ENCODE measurements at places on chromosomes 2 and 18.

GRCh38 chr2:149586063-149586462, 1.5 kb downstream of the MMADHC start:
- DNase-seq: peak; percentile 47

DNA sequence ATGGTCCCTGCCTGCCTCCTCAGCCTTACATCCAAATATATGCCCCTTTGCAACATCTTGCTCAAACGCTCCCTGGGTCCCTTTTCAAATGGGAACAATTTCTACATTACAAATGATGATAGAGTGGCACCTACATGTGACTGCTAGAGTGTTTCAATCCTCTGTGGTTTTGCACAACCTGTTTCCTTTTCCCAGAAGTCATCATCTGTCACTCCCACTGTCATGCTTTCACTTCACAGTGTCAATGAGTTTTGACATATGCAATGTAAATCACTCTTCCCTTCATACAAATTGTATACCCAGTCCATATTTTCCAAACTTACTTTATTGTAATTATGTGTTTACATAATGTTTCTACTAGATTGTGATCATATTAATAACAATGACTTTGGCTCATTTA, 887.3 kb downstream of the TDRD15 start:
- DNase-seq: no peak

GRCh38 chr2:214410128-214410775, 602 bp upstream of the VWC2L start:
- no peak for DNase-seq

DNA sequence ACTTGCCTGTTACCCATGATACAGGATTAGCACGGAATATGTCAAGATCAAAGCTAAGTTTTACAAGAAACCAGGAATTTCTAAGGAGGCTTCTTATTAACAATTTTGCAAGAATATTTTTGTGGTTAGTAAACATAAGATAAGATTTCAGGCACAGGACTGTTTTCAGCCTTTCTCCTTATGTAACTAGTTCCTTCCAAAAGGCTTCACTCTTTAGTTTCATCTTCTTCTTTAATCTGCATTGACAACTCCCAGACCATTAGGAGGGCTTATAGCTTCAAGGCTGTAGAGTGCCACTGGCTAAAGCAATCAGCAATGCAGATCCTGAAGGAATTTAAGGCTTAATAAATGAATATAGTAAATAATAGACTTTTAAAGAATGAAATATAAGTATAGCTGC, 29.3 kb downstream of the SLC14A1 start:
- no peak for DNase-seq

- DNase-seq: no peak
Observed at GRCh38 chr2:38960609-38961320, 71.1 kb downstream of the ARHGEF33 start.

- DNase-seq: no peak
Observed at GRCh38 chr2:238581126-238581525, 154.4 kb downstream of the ASB1 start.

GRCh38 chr18:8307960-8308359, 301.3 kb upstream of the RAB12 start:
- DNase-seq: no peak

GRCh38 chr2:43075054-43075593, 151.3 kb downstream of the ZFP36L2 start:
- DNase-seq: no peak

DNA sequence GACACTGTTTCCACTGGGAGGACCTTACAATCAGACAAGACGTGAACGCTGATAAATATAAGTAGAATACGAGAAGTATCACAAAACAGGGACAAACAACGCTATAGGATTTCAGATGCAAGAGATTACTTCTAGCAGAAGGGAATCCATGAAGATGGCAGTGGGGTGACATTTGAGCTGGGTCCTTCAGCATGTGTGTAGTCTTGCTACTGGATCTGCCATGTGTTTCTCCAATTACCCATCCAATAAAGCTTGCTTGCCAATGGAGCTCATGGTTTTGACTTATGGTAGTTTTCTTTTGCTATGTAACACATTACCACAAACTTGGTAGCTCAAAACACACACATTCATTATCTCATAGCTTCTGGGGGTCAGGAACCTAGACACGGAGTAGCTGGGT, 32.8 kb upstream of the LGALSL start:
- DNase-seq: no peak

GRCh38 chr2:66574701-66575624, 140.0 kb downstream of the MEIS1 start:
- DNase-seq: peak; percentile 52

DNA sequence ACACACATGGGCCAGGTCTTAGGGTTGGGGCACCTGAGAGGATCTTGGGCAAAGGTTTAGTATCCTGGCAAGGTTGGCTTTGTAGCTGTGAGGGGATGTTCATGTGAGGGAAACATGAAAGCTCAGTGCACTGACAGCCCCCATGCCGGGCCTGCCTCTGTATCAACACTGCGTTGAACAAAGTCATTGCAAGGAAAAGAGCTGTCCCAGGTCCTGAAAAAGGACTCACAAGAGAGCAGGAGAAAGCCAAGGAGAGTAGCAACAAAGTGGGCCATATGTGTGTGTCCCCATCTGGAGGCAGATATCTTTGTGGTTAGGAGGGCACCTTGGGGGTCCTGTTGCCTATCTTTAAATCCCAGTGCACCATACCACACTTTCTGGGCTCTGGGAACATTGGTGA, 237.8 kb upstream of the THSD7B start:
- peak; percentile 45 for DNase-seq

GRCh38 chr2:69469375-69469774, 32.1 kb upstream of the NFU1 start:
- no peak for DNase-seq

DNA sequence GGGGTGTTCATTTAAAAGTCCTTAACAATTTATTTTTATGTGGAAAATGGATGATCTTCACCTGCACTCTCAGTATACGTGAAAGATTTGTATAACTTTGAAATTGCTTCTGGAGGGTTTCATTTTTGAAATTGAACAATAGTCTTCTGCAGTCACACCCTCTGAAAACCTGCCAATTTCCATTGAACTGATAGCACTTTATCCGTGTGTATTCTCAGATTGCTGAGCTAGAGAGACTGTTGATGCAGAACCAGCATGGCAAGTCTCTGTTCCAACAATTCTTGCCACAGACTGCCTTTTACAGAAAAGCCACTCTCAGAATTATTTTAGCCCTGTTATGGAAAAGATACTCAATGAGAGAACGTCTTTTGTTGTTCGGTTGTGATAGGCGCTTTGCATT, 6.6 kb upstream of the GULP1 start:
- no peak for DNase-seq

DNA sequence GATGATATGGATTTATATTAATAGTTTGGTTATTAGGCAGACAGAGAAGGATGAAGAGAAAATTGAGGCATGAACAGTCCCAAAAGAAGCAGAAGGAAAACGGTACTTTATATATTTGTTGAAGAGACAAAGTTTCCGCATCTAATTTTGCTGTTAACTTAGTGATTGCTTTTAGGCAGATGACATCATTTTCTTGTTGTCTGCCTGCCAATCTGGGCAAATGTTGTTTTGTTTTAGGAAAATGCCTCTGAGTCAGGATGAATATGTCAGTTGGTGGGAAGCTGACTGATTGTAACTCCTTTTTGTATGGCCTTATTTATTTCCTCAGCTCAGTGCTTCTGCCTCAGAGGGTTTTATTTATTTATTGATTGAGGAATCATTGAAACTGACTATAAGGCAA, 52.5 kb upstream of the CAVIN2 start:
- no peak for DNase-seq

GRCh38 chr2:128510701-128511397, 192.2 kb upstream of the HS6ST1 start:
- no peak for DNase-seq

DNA sequence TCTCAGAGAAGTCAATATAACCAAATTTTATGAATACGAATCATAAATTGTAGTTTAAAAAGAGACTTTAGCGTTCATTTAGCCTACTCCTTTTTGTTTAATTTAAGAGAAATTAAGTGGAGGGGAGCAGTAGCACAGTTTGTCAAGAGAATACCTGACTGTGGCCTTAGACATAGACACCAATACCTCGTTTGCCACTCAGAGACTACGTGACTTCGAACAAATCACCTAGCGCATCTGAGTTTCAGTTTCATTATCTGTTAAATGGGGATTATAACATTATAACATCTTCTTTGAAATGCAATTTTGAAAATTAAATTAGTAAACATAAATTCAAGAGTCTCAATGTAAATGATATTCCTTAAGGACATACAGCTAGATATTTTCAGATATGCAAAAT, 581.5 kb upstream of the VRK2 start:
- no peak for DNase-seq

- no peak for DNase-seq
Observed at GRCh38 chr2:50273003-50273402, 758.9 kb downstream of the NRXN1 start.

DNA sequence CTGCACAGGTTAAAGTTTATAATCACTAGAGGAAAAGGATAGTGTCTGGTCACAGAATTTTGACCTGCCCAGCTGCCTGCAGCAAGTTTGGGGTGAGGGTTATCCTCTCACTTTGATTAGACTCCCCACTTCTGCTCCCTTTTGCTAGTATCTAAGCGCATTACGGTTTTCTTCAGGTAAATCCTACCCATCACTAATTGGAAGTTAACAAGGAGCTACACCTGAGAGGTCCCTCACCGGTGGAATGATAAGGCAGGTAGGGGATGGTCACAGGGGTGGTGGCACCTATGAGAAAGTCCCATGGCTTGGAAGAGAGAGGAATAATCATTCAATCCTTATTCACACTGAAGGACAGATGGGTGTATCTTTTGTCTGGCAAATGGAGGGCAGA, 7.6 kb downstream of the BCL2 start:
- DNase-seq: no peak

- no peak for DNase-seq
Observed at GRCh38 chr2:83478037-83478436, 981.0 kb downstream of the SUCLG1 start.

- no peak for DNase-seq
Observed at GRCh38 chr2:221581986-221582385, 9.9 kb upstream of the EPHA4 start.

DNA sequence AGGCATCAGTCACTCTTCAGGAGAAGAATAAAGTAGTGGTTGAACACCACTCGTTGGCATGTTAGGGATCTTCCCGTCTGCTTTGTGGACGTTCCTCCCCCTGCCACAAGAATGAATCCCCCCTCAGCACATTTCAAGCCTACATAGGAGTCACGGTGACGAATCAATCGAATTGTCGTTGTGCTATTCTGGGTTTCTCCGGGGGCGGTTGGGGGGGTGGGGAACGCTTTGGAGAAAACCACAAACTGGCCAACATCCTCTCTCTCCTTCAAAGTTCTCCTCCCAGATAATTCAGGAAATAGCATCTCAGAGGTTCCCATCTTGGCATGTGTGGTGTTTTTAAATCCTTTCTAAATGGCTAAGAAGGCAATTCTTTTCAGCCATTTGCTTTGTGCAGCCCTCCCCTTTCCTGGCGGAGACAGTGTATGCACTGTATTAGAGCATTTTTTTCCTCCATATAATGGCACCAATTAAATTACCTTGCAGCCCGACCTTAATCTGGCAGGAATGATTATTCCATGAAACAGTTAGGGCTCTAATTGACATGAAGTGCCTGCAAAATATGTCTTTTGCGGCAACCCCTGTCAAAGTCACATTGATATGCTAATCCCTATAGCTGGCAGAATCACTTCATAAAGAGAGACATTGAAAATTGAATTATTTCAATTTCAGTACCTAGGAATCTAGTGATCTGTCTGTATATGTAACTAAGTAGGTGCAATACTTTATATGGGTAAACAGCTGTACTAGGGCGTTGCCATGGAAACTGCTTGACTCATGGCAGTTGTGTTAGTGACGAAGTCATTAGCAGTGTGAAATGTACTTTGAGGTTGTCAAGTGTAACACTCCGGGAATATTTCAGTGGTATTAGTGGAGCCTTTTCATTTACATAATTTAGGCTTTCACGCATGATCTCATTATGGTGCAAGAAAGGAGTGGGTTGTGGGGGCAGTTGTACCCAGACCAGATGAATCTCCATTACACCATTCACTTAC, 323.4 kb upstream of the SLC14A2 start:
- no peak for DNase-seq

DNA sequence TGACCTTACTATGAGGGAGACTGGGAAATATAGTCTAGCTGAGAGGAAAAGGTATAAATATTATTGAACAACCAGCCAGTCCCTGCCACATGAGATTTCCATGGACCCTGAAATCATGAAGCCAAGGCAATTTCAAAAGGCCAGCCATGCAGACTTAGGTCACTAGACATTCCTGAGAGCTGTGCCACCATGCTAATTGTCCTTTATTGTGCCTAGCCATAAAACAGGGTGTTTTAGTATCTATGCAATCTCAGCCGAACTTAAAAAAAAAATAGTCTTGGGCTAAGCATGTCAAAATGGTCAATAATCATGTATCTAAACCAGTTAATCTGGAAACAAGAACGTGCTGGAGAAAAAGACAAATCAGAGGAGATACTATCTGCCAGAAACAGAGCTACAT, 269.5 kb downstream of the LNPK start:
- DNase-seq: no peak

GRCh38 chr2:36351736-36352349, 3.7 kb upstream of the CRIM1 start:
- DNase-seq: peak; percentile 37

GRCh38 chr2:231093933-231094332, 30.9 kb downstream of the HTR2B start:
- DNase-seq: no peak

DNA sequence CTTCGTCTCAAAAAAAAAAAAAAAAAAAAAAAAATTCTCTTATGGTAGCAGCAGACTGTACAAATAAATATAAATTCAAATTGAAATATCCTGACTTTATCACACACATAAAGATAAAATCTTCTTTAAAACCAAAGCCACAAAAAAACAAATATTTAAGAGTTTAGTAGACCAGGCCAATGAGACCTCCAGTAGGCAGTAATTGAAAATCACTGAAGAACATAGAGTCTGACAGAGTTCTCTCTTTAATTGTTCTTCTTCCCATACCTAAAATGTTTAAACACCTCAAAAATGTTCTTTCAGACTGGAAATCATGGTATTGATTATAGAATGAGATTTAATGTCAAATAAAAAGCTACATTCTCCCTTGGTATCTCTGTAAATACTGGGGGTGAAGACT, 20.8 kb downstream of the PRPF40A start:
- no peak for DNase-seq

GRCh38 chr2:96665083-96665569, 22.6 kb downstream of the FER1L5 start:
- no peak for DNase-seq

- DNase-seq: no peak
Observed at GRCh38 chr2:209368914-209369313, 54.9 kb upstream of the MAP2 start.

DNA sequence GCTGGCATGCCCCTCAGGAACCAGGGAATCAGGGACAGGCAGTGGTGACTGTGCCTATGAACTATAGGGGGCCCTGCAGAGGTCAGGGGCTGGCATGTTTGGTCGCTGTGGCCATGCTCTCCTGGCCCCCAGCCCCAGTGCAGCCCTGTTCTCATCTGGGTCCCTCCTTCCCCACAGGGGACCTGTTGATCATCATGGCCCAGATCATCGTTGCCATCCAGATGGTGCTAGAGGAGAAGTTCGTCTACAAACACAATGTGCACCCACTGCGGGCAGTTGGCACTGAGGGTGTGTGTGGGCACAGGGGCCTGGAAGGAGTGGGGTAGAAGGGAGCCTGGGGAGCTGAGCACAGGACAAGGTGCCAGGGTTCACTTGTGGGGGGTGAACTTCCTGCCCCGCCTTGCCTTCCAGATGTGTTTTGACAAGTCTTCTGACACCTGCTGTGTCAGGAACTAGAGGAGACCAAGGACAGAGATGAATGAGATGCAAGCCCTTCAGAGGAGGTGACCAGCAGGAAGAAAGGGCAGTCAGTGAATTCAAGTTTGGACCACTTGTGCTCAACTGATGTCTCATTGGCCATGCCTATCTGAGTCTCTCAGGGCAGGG, 9.6 kb upstream of the CENPA start:
- DNase-seq: no peak

All from K562 (cell line).